ENCODE measurements at places on chromosomes 7 and 10.

DNA sequence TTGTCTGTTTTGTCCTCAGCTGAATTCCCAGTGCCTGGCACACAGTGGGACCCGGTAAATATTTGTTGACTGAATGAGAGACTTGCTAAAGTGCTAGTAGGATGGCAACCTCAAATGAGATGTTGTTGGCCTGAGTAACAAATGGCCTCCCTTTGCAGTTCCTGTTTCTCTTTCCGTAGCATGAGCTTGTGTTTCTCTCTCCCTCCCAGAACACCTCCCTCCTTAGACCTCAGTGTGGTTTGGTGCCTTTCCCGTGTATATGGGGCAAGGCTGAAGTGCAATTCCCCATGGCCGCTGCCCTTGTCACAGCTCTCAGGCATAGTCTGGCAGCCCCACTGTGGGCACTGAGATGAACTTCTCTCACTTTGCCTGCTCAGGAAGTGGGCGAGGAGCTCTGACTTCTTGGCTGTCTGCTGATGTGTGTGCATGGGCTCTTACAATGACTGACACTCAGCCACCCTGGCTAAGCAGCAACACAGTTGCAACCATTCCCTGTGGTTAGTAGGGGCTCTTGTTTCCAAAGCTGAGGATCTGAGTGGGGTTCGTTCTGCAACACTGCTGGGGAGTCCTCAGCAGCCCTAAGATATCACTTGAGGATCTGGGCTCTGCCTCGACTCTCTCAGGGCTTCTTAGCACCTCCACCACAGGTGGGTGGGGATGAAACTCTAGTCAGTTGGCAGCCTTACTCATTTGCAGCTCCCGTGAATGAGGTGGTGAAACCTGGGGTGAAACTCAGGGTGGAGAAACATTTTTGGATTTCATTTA, 136.1 kb downstream of the ICA1 start:
- DNase-seq: peak; percentile 37

DNA sequence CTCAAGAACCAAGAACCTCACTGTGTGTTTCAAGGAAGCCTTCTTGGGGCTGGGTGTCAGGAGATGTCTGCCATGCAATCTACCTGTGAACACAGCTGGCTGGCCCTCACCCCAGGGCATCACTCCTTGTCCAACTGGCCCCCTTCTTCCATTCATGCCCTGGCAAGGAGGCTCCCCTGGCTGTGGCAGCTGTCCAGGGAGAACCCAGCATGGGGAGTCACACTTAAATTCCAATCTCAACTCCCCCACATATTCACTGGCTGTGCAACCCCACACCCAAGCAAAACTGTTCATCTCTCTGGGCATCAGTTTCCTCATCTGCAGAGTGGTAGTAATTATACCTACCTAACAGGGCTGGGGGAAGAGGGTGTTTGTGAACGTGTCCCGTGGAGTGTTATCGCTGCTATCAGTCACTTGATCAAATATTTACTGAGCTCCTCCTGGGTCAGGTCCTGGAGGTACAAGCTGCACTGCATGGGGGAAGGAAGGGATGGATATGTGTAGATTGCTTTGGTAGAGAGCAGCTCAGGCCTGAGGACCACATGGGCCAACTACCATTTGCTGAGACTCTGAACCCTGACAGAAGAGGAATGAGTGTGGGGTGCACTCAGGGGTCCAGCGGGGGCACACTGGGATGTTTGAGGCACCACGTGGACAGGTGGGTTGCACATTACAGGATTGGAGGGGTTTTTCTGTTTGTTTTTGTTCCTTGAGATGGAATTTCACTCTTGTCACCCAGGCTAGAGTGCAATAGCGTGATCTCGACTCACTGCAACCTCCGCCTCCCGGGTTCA, 2.1 kb upstream of the GPRIN2 start:
- no peak for DNase-seq

GRCh38 chr10:34814223-34814912, 728 bp downstream of the PARD3 start:
- DNase-seq: no peak

DNA sequence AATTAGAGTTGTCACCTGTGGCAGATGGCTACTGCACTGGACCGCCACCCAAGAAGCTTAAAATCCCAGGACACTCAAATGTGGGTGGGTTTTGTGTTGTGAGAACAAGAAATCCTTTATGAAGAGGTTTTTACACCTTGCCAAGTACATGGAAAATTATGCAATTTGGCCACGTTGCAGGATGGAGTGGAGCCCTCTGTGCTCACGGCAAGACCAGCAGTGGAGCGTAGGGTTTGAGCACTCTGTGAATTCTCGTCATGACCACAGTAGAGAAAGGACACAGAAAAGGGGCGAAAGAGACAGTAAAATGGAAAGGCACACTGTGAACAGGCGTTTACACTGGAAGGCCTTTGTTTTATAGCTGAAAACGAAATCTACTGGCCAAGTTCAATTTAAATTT, 222.6 kb downstream of the ADARB2 start:
- no peak for DNase-seq

- DNase-seq: no peak
These were observed 37.4 kb downstream of the VCL start for GRCh38 chr10:74035303-74035702.

- DNase-seq: no peak
These were observed 336.0 kb downstream of the HGF start for GRCh38 chr7:81433692-81434331.

GRCh38 chr10:1894912-1895311, 157.6 kb upstream of the ADARB2 start:
- no peak for DNase-seq

- no peak for DNase-seq
These were observed 99.7 kb downstream of the MAPK8 start for GRCh38 chr10:48406204-48406603.

DNA sequence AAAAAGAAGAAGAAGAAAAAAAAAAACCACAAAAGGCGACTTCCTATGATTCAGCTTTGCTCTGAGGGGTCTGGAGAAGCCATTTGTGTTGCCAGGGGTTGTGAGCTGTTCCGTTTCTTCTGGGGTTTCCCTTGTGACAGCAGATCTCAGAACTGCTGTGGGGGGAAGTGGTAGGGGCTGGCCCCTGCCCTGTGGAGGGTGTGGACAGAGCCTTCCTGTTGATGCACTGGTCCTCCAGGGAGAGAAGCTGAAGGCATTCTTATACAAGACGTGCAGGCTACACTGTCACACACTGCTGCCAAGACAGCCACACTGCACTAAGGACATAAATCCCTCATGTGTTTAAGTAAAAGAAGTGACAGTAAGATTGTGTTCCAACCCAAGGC, 17.3 kb upstream of the CSGALNACT2 start:
- no peak for DNase-seq

- DNase-seq: no peak
These were observed 48.6 kb downstream of the EXOC4 start for GRCh38 chr7:133301444-133301843.

DNA sequence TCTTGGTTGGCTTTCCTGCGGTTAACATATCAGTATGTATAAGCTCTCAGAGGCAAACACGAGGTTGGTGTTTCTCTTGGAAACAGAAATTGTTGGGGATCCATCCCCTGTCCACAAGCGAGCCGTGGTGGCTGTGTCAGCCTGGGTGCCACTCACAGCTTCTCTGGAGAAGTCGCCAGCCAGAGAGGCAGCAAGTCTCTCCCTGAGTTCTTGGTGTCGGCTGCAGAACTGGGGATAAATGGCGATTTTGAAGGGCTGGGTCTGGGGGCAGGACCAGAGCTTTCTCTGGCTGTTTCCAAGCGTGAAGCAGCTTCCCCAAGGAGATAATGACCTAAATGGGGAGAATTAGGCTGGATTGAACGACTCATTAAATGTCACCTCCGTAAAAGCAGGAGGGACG, 335.3 kb downstream of the GLRX3 start:
- DNase-seq: no peak

DNA sequence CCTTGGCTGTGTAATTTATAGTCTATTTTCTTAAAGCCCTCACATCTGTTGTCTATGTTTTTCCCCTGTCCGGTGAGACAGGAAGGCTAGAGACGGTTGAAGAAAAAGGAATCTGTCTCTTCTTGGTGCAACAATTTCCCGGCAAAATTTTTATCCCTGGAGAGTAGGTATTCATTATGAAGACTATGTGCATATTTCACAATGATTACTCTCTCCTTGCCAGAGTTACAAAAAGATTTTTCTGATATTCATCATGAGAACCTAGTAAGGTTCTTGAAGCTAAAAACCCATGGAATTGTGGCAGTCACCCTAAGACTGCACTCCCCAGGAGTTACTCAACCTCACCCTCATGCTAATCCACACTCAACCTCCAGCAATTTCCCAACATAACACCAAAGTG, 55.0 kb upstream of the GHITM start:
- no peak for DNase-seq

GRCh38 chr7:14069961-14070360, 80.5 kb upstream of the ETV1 start:
- DNase-seq: no peak

DNA sequence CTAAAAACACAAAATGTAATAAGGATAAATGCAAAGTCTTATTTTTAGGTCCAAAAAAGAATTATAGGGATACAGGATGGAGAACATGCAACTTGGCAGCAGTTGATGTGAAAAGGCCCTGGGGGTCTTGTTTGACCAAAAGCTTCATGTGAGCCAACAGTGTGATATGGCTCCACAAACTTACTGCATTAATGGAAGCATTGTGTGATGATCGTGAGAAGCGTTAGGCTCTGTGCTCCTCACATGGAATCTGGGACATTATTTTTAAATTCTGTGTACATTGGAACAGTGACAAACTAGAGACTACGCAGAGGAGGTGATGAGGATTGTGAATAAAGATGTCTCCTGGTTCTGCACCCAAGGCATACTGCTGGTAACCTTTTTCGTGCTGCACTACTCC, 39.1 kb upstream of the CALD1 start:
- no peak for DNase-seq

DNA sequence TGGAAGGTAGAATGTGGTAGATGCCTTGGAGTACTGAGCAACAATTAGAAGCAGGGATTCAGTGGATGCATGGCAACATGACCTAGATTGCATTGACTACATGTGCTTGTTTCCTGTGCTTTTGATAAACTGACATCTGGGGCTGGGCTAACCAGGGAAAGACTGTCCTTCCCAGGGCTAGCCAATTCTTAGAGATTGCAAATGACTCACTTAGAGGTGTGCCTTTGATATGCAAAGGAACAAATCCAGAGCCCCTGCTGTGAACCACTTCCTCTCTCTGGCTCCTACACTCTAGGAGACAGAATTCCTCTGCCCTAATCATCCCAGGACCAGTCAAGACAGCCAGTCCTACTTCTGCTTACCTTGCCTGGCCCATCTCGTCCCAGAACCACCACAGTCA, 651.5 kb downstream of the LRMDA start:
- no peak for DNase-seq

DNA sequence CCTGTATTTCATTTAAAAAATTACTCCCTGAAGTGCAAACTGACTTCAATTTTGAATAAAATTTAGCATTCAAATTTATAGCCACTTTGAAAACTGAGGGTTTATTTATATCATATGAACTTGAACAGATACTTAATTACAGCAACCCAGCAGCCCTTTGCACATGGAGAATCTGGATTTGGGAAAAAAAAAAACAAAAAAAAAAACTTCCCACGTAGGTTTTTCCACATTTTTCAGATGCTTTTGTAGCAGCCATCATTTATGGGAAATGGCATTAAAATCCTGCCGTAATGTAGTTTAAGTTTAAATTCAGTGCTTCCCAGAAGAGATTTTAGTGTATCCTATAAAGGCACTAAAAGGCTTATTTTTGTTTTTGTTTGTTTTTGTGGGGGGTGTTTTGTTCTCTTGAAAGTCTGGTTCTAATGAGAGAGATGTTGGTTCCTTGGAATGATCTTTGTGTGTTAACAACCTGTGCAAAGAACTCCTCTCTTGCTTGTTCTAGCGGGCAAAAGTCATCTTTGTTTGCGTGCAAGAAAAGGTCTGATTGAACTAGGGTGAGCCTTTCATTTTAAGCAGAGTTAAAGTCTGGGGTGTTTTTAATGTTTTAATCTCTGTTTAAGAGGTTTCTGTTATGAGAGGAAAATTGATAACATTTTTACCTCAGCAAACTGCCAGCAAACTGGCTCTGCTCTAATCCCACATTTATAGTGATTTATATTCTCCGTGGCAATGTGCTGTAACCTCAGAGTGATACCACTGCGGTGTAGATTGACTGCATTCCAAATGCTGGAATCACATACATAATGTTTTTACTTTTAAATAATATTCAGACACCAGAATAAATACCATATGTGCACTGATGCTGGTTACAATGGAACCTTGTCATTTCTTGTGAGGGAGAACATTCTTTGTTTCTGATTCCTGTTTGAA, 105.5 kb downstream of the WNT2 start:
- no peak for DNase-seq

DNA sequence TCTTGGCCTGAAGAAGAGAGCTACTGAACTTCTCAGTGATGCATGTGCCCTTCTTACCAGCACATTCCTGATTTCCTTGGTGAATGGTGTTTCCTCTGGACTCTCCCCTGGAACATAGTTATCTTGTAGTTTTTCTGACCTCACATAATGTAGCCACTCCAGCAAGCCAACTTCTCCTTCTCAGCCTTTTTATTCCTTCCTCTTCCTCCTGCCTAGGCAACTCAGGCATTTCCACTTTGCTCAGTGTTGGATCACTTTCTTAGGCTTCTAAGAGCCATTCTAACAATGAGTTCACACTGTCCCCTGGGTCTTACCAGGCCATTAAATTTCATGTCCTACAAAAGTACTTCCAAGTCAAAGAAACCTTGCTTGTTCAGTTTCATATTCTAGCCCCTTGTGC, 3.6 kb upstream of the PTTG1IP2 start:
- no peak for DNase-seq

DNA sequence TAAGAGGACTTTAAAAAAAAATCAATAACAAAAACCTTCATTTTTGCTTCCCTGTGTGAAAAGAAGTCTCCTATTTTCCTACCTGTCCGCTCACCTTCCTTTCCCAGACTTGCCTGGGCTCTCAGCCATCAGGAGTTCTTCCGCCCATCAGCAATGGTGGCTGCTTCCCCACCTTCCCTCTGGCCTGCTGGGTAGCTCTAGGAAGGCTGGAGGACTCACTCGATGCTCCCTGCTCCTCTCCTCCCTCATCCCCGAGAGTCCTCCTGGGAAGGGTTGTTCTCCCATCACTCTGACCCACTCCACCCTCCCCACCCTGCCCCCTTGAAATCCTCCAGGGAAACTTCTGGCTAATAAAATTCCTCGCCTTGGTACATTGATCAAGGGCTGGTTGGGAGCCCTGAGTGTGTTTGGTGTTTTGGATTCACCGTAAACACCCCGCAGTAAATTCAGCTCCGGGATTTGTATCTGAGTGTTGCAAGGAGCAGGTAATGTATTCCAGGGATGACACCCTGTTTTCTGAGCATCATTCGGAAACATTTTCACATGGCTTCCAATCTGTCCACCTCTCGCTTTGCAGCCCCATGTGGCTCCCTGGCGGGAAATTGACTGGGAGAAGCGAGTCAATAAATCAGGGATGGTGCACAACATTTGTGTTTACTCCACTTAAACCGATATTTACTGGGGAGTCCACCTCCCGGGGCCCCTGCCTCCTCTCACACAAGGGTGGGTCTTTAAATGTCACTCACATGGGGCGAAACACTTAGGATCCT, 126.4 kb upstream of the SDK1 start:
- no peak for DNase-seq

GRCh38 chr10:77711683-77712049, 74.1 kb upstream of the KCNMA1 start:
- no peak for DNase-seq

GRCh38 chr10:128178302-128178958, 52.2 kb upstream of the MKI67 start:
- DNase-seq: no peak

All from Ammon's horn (tissue), 1 donor.